Hematopoietic multipotent progenitor cell (in vitro differentiated cells): ENCODE measurements at places on chromosomes 11 and 22.

GRCh38 chr11:65580756-65581155 is 4.9 kb downstream of the EHBP1L1 start:
- DNase-seq = no peak

- DNase-seq = no peak
These were observed 338.6 kb downstream of the SHANK2 start for GRCh38 chr11:70913715-70914231.

DNA sequence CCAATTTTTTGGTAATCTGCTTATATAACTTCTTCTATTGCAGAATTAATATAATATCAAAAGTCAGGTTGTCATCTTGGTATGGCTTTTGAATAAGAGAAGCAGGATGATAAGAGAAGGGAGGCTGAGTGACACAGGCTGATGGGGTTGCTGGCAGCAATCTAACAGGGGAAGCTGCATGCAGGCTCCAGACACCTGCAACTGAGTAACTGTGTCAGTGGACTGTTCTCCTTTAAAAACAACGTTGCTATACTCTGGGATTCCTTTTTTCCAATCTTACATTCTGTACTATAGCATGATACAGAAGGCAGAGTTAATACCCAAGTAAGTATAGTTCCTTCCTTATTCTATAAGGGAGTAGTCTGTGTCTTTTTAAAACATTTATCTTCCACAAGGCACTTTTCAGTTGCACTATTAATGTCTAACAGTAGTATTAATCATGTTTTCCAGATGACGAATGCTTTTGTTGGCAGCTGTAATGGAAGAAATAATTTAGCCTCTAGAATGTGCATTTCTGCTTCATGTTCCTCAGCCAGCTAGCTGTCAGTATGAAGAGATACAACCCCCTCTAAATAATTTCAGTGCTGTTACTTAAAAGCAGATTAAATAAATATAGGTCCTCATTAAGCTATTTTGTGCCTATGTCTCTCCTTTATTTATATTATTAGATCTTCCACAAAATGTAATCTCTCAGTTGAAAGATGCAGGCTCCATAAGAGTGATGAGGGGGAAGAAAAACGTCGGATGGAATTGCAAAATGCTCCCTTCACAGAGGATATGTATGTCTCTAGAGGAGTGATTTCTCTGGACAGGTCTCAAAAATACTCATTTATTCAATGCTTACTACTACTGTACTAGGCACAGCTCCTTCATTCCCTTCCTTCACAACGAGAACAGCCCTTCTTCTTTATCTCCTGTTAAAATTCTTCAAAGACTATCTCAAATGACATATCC is 50.8 kb downstream of the ATG16L2 start:
- no peak for DNase-seq

GRCh38 chr11:20049231-20049630 is 111.0 kb downstream of the DBX1 start:
- no peak for DNase-seq
